CD4-positive, alpha-beta T cell treated with Interleukin-10 for 1 hour (primary cell): ENCODE measurements at places on chromosomes 5 and 9.
A peak's percentile ranks its signal among the peaks of the same experiment; 100 is the strongest.

DNA sequence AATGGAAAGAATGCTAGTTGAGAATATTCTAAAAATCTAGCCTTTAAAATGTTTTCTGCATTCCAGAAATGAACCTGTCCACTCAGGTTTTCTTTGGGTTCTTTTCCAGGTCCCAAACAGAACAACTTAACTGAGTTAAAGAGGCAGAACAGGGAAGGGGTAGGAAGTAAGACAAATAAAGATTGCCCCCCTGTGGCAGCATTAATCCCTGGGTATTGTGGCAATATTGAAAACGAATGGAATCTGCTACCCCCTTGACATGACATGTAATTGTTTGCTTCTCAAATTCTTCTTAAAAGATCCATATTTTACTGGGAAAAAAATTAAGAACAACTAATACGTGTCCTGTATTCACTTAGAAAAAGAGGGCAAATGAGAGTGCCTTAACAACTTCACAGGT is 9.3 kb upstream of the RBM22 start:
- DNase-seq, result peak; percentile 29

GRCh38 chr5:174172566-174172965 is 127.1 kb downstream of the NSG2 start:
- DNase-seq, result no peak

DNA sequence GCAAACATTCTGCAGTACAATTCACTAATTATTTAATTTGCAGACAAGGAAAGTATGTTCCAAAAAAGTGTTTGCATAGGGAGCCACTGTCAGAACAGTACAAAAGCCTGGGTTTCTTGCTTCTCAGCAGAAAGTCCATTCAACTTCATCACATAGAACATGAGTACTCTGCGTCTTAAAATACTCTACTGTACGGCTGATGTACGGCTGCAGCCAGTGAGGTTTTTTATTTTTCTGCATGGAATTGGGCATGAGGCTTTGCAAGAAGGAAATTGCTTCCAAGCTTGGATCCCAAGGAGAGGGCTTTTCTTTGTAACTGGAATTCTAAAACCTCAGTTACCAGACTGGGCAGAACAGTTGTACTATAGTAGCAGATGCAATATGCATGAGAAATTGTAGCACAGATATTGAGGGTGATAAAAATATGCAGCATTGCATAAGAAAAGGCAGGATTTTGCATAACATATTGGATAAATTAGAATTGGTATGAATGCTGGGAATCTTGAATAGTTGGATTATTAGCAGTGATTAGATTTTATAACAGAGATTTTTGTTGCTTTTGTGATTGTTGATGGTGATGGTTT is 178.1 kb upstream of the CDH9 start:
- no peak for DNase-seq

GRCh38 chr5:64213531-64213930 is 47.9 kb downstream of the RNF180 start:
- no peak for DNase-seq

DNA sequence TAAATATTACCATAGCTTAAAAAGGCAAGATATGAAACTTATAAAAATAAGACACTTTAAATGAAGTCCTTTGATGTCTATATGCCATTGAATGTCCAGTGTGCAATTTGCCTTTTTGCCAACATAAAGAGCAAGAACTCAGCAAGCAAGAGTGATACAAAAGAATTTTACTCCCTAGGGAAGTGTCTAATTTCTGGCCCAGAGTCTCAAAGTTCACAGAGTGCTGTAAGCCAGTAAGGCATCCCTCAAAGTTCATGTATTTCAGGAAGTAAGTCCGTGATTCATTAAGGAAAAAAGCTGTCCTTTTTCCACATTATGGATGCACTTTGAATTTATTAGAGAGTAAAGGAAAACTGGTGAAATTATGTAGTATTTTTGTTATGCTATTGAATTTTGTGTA is 185.2 kb downstream of the CCDC171 start:
- no peak for DNase-seq

GRCh38 chr5:101717721-101718120 is 578.4 kb downstream of the SLCO4C1 start:
- no peak for DNase-seq

DNA sequence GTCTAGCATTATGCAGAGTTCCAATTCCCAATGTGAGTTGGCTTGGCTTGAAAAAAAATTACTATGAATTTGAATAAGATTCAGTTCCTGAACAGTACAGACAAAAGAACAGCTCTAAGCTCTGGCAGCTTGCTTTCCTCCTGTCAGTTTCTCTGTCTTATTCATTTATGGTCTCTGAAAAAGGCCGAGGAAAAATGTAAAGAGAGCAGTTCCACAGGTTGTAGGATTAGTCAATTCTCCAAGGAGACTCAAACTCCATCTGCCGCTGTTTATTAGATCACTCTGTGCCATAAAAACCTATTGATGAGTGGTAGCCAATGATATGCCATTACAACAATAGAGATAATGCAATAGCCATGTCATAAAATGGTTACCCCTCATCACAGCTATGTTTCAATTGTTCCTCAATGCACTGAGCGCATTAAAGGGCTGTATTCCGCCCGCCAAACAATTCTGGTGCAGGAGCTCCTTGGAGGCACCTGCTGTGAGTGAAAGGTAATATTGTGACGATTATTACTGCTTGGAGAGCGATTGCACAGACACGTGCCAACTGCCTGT is 188.2 kb downstream of the ARRDC3 start:
- DNase-seq, result no peak

DNA sequence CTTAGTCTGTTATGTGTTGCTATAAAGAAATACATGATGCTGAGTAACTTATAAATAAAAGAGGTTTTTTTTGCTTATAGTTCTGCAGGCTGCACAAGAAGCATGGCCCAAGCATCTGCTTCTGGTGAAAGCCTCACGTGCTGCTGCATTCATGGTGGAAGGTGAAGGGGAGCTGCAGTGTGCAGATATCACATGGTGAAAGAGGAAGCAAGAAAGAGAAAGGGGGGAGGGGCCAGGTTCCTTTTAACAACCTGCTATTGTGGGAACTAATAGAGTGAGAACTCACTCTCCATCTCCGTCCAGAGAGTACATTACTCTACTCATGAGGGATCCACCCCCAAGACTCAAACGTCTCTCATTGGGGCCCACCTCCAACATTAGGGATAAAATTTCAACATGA is 12.5 kb upstream of the PARP8 start:
- no peak for DNase-seq

- no peak for DNase-seq
Measured at GRCh38 chr9:89716559-89716958, 111.7 kb downstream of the GADD45G start.
